ENCODE measurements at places on chromosomes 3 and 15. TPM values are rescaled to one million over a fixed set of nuclear protein-coding genes. Genes with fewer than 3 reads are reported as not detected.

DNA sequence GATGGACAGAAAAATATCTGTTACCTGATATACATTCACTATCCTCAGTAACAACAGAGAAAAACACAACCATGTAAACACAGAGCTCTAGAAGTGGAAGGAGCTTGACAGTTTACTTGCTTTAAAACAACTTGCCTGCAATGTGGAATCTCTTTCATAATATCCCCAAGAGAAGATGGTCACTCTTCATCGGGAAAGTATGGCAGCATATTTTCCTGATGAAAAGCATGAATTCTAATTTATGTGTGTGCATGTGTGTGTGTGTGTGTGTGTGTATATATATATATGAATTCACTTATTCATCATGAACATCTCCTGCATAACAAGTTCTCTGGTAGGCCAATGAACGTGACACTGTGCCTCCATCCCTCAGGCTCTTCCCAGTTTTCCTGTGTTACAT is 81.2 kb downstream of the EFL1 start:
- no peaks in the 10 kb centered on the region for H3K36me3 ChIP-seq
- H3K27ac ChIP-seq: no peak overlapping the region
- DNase-seq: no peak
- H3K4me1 ChIP-seq: peaks cover 3% of the 10 kb centered on the region
- no peaks in the 10 kb centered on the region for H3K27me3 ChIP-seq
- H3K4me3 ChIP-seq: no peak overlapping the region

NANOGP8 gene
- total RNA-seq: not detected

DNA sequence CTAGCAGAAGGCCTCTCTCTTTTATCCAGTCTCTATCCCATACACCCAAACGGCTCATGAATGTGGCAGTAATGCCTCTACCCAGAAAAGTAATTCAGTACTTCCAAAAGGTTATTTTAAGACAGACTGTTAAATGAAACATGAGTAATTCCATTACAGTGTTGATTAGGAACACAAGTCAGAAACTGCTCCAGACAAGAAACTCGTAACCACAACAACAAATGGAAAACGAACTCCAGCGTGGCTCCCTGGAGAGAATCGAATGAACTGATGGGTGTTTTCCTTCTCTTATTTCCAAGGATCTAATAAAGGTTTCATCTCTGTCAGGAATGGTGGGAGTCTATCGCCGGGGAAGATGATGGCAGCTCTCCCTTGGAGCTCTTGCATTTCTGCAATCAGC is 228.4 kb downstream of the MAGI1 start:
- no peaks in the 10 kb centered on the region for H3K27me3 ChIP-seq
- H3K27ac ChIP-seq: no peak overlapping the region
- no peak for DNase-seq
- H3K36me3 ChIP-seq: no peaks in the 10 kb centered on the region
- H3K4me3 ChIP-seq: no peak overlapping the region

EOMES gene
- 2.9 TPM for total RNA-seq

RYK gene
- 6.9 TPM for total RNA-seq

TM4SF1 gene
- total RNA-seq: not detected

GRCh38 chr3:128402319-128402718 is 64.4 kb downstream of the DNAJB8 start:
- no peaks in the 10 kb centered on the region for H3K4me1 ChIP-seq
- no peak overlapping the region for H3K4me3 ChIP-seq
- no peak for DNase-seq
- H3K27me3 ChIP-seq: no peaks in the 10 kb centered on the region
- no peaks in the 10 kb centered on the region for H3K36me3 ChIP-seq
